ENCODE measurements at places on chromosomes 2 and 18. TPM values are rescaled to one million over a fixed set of nuclear protein-coding genes. Genes with fewer than 3 reads are reported as not detected.

GRCh38 chr18:53798516-53798915, 426.0 kb downstream of the MBD2 start:
- no peak overlapping the region for H3K27ac ChIP-seq
- no peaks in the 10 kb centered on the region for H3K36me3 ChIP-seq
- peaks cover 26% of the 10 kb centered on the region for H3K4me1 ChIP-seq
- no peak overlapping the region for H3K4me3 ChIP-seq
- no peak for DNase-seq
- no peaks in the 10 kb centered on the region for H3K27me3 ChIP-seq

SP9 gene
- 1.3 TPM for total RNA-seq

DNA sequence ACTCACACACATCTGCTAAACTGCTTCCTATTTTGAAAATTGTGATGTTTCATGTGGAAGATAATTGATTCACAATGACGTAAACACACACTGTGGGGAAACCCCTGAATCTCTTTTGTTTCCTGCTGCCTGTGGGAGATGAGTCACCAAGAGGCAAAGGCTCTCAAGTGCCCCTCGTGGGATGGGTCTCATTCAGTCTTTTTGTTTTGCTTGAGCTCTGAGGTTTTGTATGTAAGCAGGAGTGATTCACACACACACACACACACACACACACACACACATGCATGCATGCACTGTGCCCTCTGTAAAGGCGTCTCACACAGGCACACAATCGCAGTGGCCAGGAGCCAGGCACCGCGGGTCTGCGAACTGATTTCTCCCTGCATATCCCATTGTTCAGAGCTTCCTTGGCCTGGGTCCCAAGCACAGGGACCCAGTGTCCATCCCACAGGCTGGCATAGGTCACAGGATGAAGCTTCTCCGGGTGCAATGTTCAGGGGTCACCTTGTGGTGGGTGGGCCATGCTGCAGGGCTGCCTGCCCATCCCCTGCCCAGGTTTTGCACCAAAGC, 12.1 kb upstream of the ARHGEF4 start:
- H3K36me3 ChIP-seq, result no peaks in the 10 kb centered on the region
- no peaks in the 10 kb centered on the region for H3K27me3 ChIP-seq
- H3K27ac ChIP-seq, result peak overlapping the region; percentile 84
- DNase-seq, result peak; percentile 96
- H3K4me1 ChIP-seq, result peaks cover 50% of the 10 kb centered on the region

DNA sequence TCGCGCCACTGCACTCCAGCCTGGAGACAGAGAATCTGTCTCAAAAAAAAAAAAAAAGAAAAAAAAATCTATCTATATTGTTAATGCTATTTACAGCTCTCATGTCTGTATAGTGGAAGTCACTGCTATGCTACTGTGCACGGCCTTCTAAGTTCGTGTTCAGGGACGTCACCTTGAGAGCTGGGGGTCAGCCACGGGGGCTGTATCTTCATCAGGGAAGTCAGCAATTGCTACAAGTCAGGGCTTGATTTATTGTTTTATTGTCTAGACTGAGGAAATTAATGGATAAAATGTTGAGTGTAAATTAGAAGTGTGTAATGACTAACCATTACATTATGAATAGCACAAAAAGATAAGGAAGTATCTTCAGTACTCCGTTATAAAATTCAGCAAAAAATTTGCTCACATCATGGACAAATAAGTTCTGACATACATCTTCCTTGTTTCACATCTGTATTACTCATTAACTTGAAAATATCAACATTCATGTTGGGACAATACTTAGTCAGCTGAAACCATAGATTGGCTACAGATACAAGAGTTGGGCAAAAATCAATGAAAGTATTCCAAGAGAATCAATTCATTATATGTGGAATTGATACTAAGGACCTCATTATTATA, 136.6 kb upstream of the SEC11C start:
- no peaks in the 10 kb centered on the region for H3K27me3 ChIP-seq
- H3K4me3 ChIP-seq, result no peak overlapping the region
- H3K4me1 ChIP-seq, result peaks cover 23% of the 10 kb centered on the region
- no peak overlapping the region for H3K27ac ChIP-seq

DNA sequence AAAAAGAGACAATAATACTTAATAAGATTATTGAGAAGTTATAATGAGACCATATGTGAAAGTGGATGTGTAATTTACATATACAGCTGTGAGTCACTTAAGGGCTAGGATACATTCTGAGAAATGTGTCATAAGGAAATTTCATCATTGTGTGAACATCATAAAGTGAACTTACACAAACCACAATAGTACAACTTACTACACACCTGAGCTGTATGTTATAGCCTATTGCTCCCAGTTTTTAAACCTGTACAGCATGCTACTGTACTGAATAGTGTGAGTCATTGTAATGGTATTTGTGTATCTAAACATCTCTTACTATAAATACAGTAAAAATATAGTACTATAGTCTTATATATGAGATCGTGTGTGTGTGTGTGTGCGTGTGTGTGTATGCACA, 1420.3 kb upstream of the PIK3C3 start:
- H3K27ac ChIP-seq, result no peak overlapping the region
- no peak for DNase-seq
- no peaks in the 10 kb centered on the region for H3K27me3 ChIP-seq
- H3K36me3 ChIP-seq, result no peaks in the 10 kb centered on the region

SCYGR8 gene
- total RNA-seq, result not detected

FZD7 gene
- 90.7 TPM for total RNA-seq

- H3K4me1 ChIP-seq, result no peaks in the 10 kb centered on the region
- H3K4me3 ChIP-seq, result no peak overlapping the region
- H3K36me3 ChIP-seq, result no peaks in the 10 kb centered on the region
- H3K27me3 ChIP-seq, result no peaks in the 10 kb centered on the region
- no peak overlapping the region for H3K27ac ChIP-seq
These were observed 6.6 kb upstream of the PROM2 start for GRCh38 chr2:95267458-95268210.

GRB14 gene
- total RNA-seq, result not detected

GRCh38 chr18:6249170-6249569, 165.5 kb downstream of the L3MBTL4 start:
- no peak for DNase-seq
- H3K36me3 ChIP-seq, result no peaks in the 10 kb centered on the region
- no peak overlapping the region for H3K4me3 ChIP-seq
- H3K27ac ChIP-seq, result no peak overlapping the region
- H3K4me1 ChIP-seq, result no peaks in the 10 kb centered on the region

GRCh38 chr2:46800625-46801349, 114.8 kb downstream of the MCFD2 start:
- H3K4me3 ChIP-seq, result no peak overlapping the region
- no peak overlapping the region for H3K27ac ChIP-seq
- H3K4me1 ChIP-seq, result peaks cover 52% of the 10 kb centered on the region
- no peaks in the 10 kb centered on the region for H3K36me3 ChIP-seq
- H3K27me3 ChIP-seq, result no peaks in the 10 kb centered on the region

GRCh38 chr2:144519934-144520731, at the start of gene ZEB2:
Gene ZEB2, minus strand, starts transcription at chr2:144520119. Its CDS starts 2,769 bp downstream, at chr2:144517350.
- DNase-seq, result peak; percentile 60
- H3K36me3 ChIP-seq, result peaks cover 8% of the 10 kb centered on the region
- H3K4me3 ChIP-seq, result peak within 1 kb of the TSS; percentile 95
- no peaks in the 10 kb centered on the region for H3K27me3 ChIP-seq

DNA sequence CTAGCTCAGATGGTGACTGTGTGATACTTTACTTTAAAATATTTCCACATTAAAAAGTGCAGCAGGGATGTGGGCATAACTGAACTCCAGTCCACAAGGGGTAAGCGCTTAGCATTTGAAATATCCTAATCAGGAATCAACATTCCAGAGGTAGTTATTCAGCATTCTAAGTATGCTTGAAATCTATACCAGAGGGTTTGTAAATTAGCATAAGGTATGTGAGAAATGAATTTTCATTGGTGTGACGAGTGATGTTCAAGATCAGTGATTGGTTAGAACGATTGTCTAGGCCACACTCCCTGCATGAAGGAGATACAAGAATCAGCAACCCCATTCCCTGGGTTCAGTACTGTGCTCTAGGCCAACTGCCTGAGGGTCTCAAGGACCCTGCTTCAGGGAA, 42.6 kb downstream of the MAPK4 start:
- H3K4me1 ChIP-seq, result no peaks in the 10 kb centered on the region
- no peak overlapping the region for H3K4me3 ChIP-seq
- H3K27me3 ChIP-seq, result no peaks in the 10 kb centered on the region
- no peaks in the 10 kb centered on the region for H3K36me3 ChIP-seq
- DNase-seq, result peak; percentile 15

SLC23A3 gene
- not detected for total RNA-seq

GREB1 gene
- total RNA-seq, result not detected

CXCR1 gene
- total RNA-seq, result not detected

DNA sequence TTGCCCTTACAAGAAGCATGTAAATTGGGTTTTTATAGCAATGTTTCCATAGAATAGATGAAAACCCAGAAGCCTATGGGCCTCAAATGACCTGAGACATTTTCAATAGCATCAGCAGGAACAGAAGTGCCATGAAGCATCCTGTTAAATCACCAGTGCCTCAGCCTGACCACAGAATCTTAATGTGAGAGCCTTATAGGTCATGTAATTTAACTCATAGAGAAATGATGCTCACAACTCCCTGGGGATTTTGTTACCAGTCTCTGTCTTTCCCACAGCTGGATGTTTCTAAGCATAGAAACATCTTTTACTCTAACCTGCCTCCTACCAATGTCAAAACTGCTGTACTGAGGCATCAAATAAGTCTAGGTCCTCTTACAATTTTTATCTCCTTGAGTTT, 295.8 kb upstream of the ACVR2A start:
- no peak for DNase-seq
- H3K27ac ChIP-seq, result no peak overlapping the region
- no peaks in the 10 kb centered on the region for H3K36me3 ChIP-seq
- H3K4me3 ChIP-seq, result no peak overlapping the region
- H3K27me3 ChIP-seq, result no peaks in the 10 kb centered on the region

PRSS56 gene
- total RNA-seq, result not detected

GRCh38 chr2:31567679-31568078, 13.1 kb downstream of the SRD5A2 start:
- no peak for DNase-seq
- no peaks in the 10 kb centered on the region for H3K4me1 ChIP-seq
- H3K27ac ChIP-seq, result no peak overlapping the region

- no peak overlapping the region for H3K4me3 ChIP-seq
- no peak overlapping the region for H3K27ac ChIP-seq
- H3K4me1 ChIP-seq, result no peaks in the 10 kb centered on the region
- no peak for DNase-seq
These were observed 104.1 kb downstream of the ESCO1 start for GRCh38 chr18:21496277-21496835.

DNA sequence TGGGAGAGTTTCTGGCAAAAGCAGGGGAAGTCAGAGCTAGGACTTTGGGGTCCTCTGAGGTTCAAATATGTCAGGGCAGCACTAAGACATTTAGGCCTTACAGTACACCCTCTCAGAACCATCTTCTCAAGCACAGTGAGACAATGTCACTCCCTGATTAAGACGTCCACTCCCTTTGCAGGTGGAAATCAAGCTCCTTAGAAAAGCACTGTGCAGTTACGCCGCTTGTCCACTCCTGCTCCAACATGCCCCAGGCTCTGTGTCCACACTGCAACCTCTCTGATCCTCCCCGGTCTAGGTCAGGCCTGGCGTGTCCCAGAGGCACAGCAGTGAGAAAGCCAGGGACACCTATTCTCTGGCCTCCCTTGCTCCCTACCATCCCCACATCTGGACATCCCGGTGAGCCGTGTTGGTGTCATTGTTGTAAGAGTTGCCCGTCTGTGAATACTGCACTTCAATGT, 528.6 kb upstream of the ID2 start:
- no peak overlapping the region for H3K27ac ChIP-seq
- no peaks in the 10 kb centered on the region for H3K36me3 ChIP-seq
- DNase-seq, result no peak
- H3K4me1 ChIP-seq, result peaks cover 28% of the 10 kb centered on the region
- no peak overlapping the region for H3K4me3 ChIP-seq
- no peaks in the 10 kb centered on the region for H3K27me3 ChIP-seq

- no peaks in the 10 kb centered on the region for H3K27me3 ChIP-seq
- no peak overlapping the region for H3K27ac ChIP-seq
These were observed 115.2 kb upstream of the SIX2 start for GRCh38 chr2:45124456-45124855.

GRCh38 chr18:44818668-44819403, 138.1 kb downstream of the SETBP1 start:
- H3K27me3 ChIP-seq, result no peaks in the 10 kb centered on the region
- no peak overlapping the region for H3K4me3 ChIP-seq
- H3K27ac ChIP-seq, result no peak overlapping the region
- no peaks in the 10 kb centered on the region for H3K36me3 ChIP-seq

SPDYA gene
- total RNA-seq, result 0.28 TPM

GRCh38 chr2:226552571-226553285, 246.9 kb downstream of the IRS1 start:
- H3K36me3 ChIP-seq, result no peaks in the 10 kb centered on the region
- peak overlapping the region; percentile 4 for H3K27ac ChIP-seq
- no peaks in the 10 kb centered on the region for H3K27me3 ChIP-seq

DNA sequence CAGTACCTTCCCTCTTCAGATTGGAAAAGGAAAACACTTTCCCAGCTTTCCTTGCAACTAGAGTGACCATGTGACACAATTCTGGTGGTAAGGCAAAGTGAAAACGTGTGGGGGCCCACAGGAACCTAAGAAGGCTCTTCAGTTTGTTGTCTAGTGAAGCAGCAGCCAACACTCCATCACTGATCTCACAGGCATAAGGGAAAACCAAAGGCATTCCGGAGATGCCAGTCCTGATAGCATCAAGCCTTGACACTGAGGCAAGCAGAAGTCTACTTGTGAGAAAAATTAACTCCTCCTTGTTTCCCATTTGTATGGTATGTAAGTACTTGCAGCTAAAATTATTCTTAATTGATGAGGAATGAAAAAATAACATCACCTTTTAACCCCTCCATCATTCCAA, 88.3 kb downstream of the ETAA1 start:
- no peaks in the 10 kb centered on the region for H3K4me1 ChIP-seq
- no peak overlapping the region for H3K27ac ChIP-seq
- no peaks in the 10 kb centered on the region for H3K27me3 ChIP-seq
- no peaks in the 10 kb centered on the region for H3K36me3 ChIP-seq

GRCh38 chr2:50133766-50134165, 898.2 kb downstream of the NRXN1 start:
- no peaks in the 10 kb centered on the region for H3K27me3 ChIP-seq
- DNase-seq, result no peak
- no peak overlapping the region for H3K27ac ChIP-seq

DNA sequence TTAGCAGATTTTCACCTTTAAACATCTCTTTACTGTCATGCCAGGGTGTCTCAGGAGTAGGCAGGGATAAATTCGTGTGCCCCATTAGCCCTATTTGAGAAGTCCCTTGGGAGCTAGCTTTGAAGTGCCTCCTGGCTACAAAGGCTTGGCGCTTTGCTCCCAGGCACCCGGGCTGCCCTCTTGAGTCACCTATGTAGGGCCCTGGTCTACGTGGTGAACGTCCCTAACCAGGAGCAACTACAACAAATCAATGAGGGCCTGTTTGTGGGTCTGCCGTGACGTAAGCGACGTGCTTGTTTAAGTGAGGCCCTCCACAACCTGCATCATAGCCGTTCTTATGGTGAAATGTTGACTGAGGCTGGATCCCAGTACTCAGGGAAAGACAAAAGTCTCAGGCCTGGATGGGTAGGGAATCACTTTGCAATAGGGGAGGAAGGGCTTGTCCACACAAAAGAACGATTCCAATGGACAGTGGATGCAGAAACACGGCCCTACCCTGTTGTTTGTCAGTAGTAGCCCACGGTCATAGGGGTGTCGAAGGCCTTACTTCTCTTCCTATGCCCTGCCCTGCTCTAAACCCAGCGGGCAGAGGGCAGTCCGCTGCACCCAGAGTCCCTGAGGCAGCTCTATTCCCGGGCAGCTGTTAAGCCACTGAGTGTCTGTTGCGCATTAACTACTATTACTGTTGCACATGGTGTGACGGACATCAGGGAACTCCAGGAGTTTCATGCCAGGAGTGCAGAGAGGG, 93.9 kb downstream of the INHBB start:
- H3K36me3 ChIP-seq, result no peaks in the 10 kb centered on the region
- no peak for DNase-seq
- no peak overlapping the region for H3K27ac ChIP-seq

UGT1A10 gene
- total RNA-seq, result not detected
